Activated T-cell treated with anti-CD3 and anti-CD28 coated beads, Interleukin-2, amount 50 U/mL, for 24 hours (primary cell): ENCODE measurements at places on chromosomes 3 and 15.

- no peak for DNase-seq
These were observed 49.2 kb downstream of the NEK10 start for GRCh38 chr3:27319847-27320526.

DNA sequence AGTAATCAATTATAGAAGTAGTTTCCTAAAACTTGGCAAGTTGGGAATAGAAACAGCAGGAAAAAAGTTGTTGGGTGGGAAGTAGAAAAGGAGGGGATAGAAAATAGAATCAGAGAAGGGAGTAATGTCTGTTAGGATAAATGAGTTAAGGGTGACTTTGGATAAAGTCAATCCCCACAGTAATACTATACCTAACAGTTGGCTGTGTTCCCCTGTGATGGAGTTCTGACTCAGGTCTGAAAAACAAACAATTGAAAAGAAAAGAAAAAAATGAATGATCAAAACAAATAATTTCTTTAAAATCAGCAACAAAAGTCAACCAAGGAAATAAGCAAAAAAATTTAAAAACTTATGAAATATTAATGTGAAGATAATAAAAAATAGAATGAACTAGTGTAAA, 50.3 kb downstream of the EMC4 start:
- no peak for DNase-seq

- DNase-seq: no peak
These were observed 525.3 kb upstream of the ZNF717 start for GRCh38 chr3:76310667-76311066.

DNA sequence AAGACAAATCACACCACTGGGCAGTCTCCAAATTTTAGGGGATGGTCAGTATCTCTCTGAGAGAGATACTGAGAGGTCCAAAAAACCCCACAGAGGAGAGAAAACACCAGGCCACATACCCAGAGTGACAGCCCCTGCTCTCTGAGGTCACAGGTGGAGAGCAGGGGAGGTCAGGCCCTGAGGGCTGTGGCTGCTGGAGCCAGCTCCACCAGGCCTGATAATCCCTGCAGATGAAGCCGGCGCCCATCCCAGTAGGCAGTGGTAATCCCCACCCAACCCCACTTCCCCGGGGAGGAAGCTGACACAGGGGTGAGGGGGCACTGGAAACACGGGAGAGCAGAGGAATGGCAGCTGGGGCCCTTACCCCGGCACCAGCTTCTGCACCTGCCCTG, 31.2 kb upstream of the SRP14 start:
- no peak for DNase-seq

- no peak for DNase-seq
These were observed 9.3 kb upstream of the NR2E3 start for GRCh38 chr15:71800835-71801745.

GRCh38 chr3:15646851-15647511, 45.4 kb downstream of the BTD start:
- no peak for DNase-seq

DNA sequence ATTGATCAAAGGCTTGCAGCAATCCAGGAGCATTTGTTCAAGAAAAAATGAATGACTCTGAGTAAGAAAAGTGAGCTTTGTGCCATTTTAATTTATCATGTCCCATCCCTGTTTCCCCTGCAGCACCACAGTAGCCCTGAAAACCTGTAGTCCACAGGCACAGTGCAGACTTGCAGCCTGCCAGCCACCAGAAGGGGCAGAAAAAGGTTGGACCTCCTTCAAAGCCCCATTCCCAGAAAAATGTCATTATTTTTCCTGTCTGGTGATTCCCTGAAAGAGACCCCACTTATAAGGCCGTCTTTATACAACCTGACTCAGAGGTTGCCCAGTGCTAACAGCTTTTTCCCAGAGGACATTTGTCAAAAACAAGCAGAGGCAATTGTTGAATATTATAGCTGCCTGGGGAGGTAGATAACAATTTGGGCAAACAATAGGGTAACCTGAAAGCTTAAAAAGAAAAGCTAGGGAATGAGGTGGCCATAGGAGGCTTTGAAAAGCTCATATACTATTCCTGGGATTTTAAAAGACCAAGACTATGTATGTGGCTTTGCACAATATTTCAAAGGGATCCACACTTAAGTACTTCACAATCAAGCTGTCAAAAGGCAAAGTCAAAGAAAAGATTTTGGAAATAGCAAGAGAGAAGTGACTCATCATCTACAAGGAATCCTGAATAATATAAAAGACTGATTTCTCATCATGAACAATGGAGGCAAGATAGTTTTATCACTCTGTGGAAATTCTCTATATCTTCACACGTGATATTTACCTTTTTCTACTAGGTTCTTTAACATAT, 136.8 kb upstream of the PLXNA1 start:
- no peak for DNase-seq

GRCh38 chr3:40921251-40921650, 278.1 kb upstream of the CTNNB1 start:
- no peak for DNase-seq

GRCh38 chr3:9249273-9250192, at the start of gene SRGAP3:
TSS of gene SRGAP3 (minus strand) at chr3:9249646. CDS start at chr3:9248951, 695 bp downstream.
- DNase-seq: peak; percentile 78

- DNase-seq: no peak
These were observed 368.1 kb downstream of the ULK4 start for GRCh38 chr3:41593774-41594173.

DNA sequence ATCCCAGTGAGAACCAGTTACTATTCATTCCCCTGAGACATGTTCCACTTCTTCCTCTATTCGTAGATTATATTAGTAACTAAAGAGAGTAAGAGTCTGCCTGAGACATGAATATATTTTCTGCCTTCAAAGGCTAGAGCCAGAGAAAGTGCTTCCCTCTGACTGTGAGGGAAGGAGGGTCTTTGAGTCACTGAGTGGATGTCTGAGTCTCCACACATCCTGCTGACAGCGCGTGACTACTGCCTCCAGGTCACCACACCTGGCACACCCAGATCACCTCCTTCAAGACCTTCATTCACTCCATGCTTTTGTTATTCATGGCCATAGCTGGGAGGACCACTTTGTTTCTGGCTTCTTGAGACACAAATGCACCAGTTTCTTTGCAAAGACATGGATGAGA, 135.6 kb downstream of the SOX2 start:
- DNase-seq: no peak

DNA sequence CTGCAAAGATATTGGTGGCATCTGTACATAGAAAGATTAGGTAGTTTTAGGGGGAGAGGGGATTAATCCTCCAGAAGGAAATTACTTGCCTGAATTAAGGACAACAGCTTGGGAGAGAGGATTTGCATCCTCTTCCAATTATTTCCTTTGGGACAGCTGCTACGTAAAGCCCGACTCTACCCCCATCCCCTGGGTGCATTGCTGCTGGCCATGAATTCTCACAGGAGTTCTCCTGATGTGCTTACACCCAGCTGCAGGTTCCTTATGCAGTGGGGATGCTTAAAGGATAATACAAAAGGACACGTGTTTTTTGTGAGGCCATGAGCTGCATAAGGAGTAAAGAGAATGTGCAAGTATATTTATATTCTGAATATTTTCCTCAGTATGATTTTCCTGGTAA, 132.3 kb downstream of the VPS8 start:
- no peak for DNase-seq

DNA sequence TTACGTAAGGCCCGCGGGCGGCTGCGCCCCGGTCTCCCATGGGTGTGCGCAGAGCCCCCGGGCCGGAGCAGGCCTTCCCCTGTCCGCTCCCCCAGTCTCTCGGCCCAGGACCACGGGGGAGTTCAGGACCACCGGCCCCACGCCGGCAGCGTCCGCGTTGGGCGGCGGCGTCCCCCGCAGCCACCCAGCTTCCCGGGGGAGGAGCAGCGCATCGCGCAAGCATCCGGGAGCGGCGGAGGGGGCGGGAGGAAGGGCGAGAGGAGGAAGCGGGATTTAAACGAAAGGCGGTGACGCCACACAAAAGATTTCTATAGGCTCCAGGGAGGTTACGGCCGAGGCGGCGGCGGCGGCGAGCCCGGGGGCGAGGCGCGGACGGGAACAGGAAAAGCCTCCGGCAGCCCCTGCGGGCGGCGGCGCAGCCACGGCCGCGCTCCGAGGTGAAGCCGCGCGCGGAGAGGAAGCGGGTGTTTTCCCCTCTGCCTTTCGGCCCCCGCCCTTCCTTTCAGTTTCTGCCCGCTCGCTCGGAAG, at the start of gene TLNRD1:
Gene TLNRD1, plus strand, starts transcription at position 300 of the 528 bp plus-strand sequence. CDS start 1,349 bp downstream, outside the sequence.
- peak; percentile 88 for DNase-seq

- no peak for DNase-seq
These were observed 64.3 kb downstream of the NCEH1 start for GRCh38 chr3:172646439-172647015.

DNA sequence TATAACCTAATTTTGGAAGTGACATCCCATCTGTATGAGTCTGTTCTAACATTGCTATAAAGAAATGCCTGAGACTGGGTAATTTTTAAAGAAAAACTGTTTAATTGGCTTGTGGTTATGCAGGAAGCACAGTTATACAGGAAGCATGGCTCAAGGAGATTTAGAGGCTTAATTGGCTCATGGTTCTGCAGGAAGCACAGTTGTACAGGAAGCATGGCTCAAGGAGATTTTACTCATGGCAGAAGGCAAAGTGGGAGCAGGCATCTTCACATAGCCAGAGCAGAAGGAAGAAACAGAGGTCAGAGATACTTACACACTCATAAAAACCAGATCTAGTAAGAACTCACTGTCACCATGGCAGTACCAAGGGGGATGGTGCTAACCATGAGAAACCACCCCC, 193.1 kb upstream of the ADAMTS9 start:
- DNase-seq: no peak

- DNase-seq: no peak
These were observed 4.4 kb downstream of the SH3BP5 start for GRCh38 chr3:15327941-15328340.

DNA sequence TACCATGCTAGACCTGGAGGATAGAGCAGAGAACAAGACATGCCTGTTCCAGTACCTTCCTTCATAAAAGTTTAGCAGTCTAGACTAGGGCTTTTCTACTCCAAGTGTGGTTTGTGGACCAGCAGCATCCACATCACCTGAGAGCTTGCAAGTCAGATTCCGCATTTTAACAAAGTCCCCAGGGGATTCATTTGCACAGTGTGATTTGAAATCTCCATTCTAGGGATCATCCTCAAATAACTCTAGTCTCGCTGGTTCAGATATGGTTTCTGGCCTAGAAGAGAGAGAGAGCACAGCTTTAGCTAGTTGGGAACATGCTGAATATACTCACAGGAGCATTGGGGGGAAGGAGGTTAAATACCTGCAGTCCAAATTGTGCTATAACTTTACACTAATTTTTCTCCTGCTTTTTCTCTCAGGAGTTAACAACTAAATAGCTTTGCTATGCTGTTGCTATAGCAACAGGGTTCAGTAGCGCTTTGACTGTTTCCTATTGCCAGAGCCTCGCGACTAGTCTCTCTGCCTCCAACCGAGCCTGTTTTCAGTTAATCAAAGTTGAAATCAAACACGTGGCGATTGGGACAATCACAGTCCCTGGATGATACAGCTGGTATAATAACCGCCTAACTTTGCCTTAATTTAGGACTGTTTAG, 64.0 kb upstream of the RASGRF1 start:
- DNase-seq: no peak

GRCh38 chr3:13308380-13308801, 111.7 kb downstream of the NUP210 start:
- DNase-seq: peak; percentile 47

DNA sequence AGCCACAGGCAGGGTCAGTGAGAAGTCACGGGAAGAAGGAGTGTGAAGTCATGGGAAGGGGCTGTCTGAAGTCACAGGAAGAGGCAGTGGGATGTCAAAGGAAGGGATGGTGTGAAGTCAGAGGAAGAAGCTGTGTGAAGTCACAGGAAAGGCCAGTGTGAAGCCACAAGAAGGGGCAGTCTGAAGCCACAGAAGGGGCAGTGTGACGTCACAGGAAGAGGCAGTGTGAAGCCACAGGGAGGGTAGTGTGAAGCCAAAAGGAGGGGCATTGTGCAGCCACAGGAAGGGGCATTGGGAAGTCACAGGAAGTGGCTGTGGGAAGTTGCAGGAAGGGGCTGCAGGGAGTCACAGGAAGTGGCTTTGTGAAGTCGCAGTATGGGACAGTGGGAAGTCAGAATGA, 35.1 kb downstream of the GASK1A start:
- no peak for DNase-seq

- DNase-seq: no peak
These were observed 35.7 kb downstream of the TRPM1 start for GRCh38 chr15:31065824-31066223.

DNA sequence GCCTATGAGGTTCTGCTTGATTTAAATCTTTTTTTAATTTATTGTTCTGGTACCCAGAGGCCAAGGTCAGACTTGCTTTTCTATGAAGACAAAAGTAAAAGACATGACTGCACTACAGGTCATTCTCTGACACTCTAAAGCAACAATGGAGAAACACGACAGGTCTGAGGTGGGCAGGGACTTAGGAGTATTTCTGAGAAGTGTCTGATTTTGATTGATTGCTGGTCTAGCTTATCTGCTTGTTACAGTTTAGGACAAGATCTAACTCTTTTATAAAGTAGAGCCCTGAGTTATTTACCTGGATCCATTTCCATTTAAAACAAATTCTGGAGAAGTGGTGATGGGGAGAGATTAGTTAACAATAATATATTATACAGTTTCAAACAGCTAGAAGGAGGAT, 115.2 kb upstream of the STT3B start:
- DNase-seq: no peak

DNA sequence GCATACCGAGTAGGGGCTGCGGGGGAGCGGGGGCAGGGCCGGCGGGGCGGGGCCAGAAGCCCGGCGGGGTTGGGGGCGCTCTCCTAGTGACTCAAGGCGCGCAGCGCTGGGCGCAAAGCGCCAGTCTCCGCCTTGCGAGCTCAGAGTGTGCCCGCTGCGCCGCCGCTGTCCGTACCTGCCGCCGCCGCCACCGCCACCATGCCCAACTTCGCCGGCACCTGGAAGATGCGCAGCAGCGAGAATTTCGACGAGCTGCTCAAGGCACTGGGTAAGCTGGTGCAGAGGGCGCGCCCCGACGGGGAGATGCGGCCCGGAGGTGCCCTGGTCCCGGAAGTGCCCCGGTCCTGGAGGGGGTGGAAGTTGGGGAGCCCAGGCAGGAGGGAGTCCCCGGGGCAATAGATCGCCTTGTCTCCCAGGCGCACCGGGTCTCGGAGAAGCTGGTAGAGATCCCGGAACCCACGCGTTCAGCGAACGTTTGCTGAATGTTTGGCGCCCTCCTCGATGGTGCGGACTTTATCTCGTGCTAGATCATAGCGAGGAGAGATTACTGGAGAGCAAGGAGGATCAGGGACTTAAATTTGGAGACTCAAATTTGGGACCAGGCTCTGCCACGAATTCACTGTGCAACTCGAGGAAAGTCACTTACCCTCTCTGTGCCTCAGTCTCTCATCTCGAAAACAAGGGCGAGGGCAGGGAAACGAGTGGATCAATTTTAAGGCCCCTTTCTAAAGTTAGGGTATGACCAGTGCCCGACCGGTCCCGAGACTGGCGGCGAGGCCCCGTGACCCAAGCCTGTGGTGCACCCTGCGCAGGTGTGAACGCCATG, at the start of gene CRABP1:
Gene CRABP1, plus strand, starts transcription at position 123 of the 826 bp plus-strand sequence. Its CDS starts 76 bp downstream, at position 199.
- DNase-seq: peak; percentile 31

- no peak for DNase-seq
These were observed 119.2 kb downstream of the CTNNB1 start for GRCh38 chr3:41318520-41318919.

GRCh38 chr3:151909681-151910405, 36.4 kb downstream of the SUCNR1 start:
- no peak for DNase-seq

- DNase-seq: no peak
These were observed 10.7 kb upstream of the ABTB1 start for GRCh38 chr3:127662001-127662469.
